ENCODE measurements at places on chromosomes 5 and 9.

- DNase-seq = no peak
Measured at GRCh38 chr5:6902597-6902996, 189.4 kb downstream of the TENT4A start.

DNA sequence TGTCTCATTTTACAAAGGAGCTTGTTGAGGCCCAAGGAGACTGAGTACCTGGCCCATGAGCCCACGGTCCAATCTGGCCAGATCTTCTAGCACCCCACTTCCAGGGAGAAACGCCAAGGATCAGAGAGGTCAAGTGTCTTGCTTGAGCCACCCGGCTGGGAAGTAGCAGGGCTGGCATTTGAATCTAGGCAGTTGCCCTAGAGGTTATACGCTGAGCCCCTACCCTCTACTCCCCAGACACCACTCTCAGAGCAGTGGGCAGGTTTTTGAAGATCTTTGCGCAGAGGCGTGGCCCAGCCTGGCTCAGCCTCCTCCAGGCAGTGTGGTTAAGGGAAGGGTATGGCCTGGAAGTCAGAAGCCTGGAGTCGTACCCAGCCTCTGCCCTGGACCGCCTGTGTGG, 5.8 kb upstream of the NUP214 start:
- DNase-seq = no peak

- DNase-seq = no peak
Measured at GRCh38 chr5:10400411-10400810, 41.3 kb upstream of the ROPN1L start.

DNA sequence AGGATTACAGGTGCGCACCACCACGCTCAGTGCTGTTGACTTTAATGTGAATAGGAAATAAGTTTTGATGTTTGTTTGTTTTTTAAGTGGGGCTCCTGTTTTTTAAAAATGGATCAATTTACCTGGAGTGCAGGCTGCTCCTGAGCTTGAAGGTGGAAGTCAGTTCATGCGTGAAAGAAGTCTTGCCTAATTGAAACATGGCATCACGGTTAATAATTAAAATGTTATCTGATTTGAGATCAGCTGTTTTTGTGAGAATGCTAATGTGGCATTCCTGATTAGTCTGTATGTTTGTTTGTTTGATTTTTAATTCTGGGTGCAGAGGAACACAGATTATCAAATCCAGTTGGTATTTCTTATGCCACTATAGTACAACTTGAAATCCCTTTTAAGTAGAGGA, 6.5 kb downstream of the SFXN1 start:
- no peak for DNase-seq

DNA sequence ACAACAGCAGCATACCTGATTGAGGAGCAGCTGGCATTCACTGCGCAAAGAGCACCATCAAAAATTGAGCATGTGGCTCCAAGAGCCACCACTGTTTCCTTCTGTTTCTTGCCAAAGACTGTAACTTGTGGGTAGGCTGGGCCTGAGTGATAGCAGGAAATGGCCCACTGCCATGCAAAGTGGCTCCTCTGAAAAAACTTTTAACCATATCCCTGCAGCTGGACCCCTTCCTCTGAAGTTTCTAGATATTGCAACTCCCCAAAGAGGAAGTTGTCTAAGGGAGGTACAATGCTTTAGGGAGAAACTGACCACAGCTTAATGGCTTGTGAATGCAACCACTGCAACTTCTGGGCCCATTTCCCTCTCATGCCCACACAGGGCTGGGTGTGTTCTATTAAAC, 355.4 kb upstream of the PDE4D start:
- DNase-seq = no peak

- no peak for DNase-seq
Measured at GRCh38 chr9:123454361-123454760, 98.4 kb downstream of the CRB2 start.

- no peak for DNase-seq
Measured at GRCh38 chr9:3477236-3477834, 48.5 kb downstream of the RFX3 start.

DNA sequence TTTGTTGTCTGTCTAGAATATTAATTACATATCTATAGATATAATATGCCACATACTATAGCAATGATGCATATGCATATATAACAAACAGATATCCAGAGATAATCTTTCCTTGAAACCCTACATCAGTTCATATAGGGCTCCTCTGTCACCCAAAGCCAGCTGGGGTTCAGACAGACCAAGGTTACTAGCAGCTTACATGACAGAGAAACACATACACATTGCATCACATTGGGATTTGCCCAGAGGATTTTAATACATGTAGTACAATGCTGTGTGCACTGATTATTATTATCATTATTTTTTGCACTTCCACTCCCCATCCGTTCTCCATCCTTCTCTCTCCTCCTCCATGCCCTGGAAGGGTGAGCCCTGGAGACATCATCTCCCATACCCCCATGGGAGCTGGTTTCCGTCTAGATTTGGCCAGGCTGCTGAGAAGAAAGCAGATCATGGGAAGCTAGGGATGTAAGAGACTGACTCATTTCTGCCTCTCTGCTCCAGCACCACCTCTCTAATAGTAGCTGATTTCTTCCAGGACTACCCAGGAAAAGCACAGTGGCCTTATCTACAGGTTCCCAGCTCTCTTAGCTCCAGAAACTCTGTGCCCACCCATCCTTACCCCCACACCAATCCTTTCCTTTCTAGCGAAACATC, 23.3 kb downstream of the FST start:
- DNase-seq = no peak

DNA sequence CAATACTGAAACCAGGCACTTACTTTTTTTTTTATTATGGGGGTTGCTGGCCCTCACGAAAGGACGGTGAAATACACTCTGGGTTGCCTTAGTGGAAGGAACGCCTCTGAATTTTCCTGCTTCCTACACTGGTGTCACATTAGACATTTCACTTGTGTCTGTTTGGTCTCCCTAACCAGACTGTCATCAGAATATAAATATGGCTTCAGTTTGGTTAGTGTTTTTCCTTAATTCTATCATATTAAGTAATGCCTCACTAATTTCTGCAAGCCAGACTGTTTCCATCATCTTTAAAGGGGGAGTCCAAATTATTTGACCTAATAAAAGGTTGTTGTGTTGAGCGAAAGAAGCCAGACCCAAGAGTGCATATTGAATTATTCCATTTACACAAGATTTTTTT, 4.7 kb downstream of the GLIS3 start:
- no peak for DNase-seq

GRCh38 chr9:29625292-29625731, 2052.0 kb upstream of the C9orf72 start:
- no peak for DNase-seq

GRCh38 chr5:124789104-124789605, 42.7 kb upstream of the ZNF608 start:
- no peak for DNase-seq

GRCh38 chr9:14107977-14108376, 206.0 kb downstream of the NFIB start:
- DNase-seq = no peak

DNA sequence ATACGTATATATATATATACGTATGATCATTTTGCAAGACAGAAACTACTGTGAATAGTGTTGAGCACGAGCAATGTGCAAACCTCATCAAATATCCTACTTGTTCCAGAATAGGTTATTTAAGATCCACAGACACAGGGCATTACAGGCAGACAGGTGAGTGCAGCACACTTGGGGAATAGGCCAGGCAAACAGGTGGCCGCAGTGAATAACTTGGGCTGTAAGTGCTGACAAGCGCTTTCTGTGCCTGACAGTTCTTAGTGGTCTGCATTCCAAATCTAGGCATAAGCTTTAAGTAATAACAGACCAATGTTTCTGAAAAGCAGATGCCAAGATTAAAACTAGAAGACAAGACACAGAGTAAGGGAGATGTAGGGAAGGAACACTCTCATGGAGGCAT, 77.9 kb downstream of the LHFPL2 start:
- no peak for DNase-seq

GRCh38 chr9:115412656-115413055, 294.7 kb upstream of the TNC start:
- DNase-seq = no peak

- no peak for DNase-seq
Measured at GRCh38 chr9:7121664-7122063, 363.9 kb downstream of the KDM4C start.

GRCh38 chr9:33202552-33203201, 35.5 kb upstream of the B4GALT1 start:
- DNase-seq = no peak

- no peak for DNase-seq
Measured at GRCh38 chr9:74519419-74519818, 22.3 kb downstream of the RORB start.

- no peak for DNase-seq
Measured at GRCh38 chr5:172550996-172551395, 90.1 kb upstream of the NEURL1B start.

DNA sequence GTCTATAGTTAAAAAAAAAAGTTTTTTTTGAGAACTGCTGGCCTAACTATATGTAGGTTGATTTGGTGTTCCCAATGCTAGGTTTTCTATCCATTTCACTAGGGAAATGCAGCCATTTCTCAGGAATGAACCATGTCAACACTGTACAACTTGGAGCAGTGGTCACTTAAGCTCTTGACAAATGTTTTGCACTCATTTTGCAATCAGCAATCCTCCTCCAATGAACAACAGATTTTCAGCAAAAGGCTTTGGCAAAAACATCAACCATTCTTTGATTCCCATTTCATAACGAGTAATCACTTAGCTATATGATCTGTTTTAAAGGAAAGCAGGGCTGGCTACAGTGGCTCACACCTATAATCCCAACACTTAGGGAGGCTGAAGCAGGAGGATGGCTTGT, 17.9 kb downstream of the STRBP start:
- no peak for DNase-seq

GRCh38 chr9:136720898-136721338, 8.5 kb downstream of the DIPK1B start:
- DNase-seq = no peak

DNA sequence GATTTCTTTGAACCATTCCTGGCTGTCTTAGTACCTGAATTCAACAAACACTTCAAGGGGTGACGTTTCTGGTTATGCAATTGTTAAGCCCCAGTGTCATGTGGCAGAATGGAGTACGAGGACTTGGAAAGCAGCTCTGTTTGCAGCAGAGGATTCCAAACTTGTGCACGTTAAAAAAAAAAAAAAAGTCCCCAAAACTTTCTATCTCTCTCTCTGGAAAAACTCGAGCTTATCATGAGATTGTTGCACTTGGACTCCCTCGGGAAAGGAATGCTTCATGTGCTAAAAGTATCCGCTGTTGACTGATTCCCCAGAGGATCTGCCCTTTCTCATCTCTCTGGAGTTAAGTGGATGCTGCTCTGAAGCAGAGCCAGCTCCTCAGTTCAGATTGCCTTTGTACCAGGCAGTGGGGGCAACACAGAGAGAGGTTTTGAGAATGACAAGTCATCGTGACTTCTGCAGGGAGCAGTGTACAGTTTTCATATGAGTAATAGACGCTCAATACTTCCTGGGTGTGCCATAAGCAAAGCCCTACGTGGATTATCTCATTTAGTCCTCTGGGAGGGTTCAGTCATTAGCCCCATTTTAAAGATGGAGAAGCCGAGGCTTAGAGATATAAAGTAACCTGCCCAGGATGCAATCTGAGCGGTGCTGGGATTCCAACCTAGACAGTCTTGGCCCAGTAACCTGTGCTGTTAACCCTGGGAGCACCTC, 28.1 kb downstream of the TMOD1 start:
- DNase-seq = no peak

DNA sequence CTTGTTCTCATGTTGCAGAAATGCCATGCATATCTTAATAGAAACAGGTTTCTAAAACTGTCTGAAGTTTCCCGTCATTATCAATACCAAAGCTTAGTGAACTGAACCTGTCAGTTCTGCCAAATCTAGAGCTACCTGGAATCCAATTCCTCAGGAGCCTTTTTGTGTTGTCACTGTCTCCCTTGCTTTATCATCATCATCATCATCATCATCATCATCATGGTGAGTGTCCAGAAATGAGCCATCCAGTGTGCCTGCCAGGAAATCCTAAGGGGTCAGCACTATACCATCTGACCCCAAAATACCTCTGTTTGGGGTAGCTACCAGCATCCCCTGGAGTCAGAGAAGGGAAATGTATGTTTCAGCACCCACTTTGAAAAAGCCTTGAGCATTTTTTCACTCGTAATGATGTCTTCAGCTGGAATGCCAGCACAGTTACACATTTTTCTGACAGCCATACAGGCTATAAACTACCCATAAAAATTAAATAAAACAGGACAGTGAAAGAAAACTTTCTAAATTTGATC, 150.3 kb downstream of the NR2F1-AS1 start:
- no peak for DNase-seq
